ENCODE measurements at places on chromosomes 4 and X.

GRCh38 chrX:53223955-53224859, 800 bp downstream of the KDM5C start:
- DNase-seq, result no peak

DNA sequence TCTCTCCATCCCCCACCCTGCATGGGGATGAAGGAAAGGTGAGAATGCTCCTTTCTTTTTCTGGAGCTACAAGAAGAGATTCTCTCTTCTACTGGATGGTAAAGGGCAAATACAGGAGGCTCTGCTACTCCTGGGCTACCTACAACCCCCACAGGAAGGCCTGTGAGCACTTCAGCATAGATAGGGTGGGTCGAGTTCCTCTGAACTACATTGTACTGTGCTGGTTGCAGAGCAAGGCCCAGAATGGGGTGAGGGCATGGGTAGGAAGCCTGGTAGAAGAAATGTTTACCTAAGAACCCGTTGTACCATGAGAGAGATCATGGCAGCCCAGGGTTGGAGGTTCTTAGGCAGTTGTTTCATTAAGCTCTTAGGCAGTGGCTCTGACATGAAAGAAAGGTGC, 510.4 kb downstream of the MID1IP1 start:
- DNase-seq, result no peak

GRCh38 chr4:8553216-8553615, 27.0 kb upstream of the GPR78 start:
- DNase-seq, result peak; percentile 10

- DNase-seq, result no peak
These were observed 26.3 kb downstream of the PHOX2B start for GRCh38 chr4:41722181-41722580.

- no peak for DNase-seq
These were observed 351.0 kb upstream of the SPANXN1 start for GRCh38 chrX:144896323-144896722.

GRCh38 chr4:64857815-64858214, 448.6 kb upstream of the TECRL start:
- no peak for DNase-seq

- no peak for DNase-seq
These were observed 549.8 kb upstream of the PRKX start for GRCh38 chrX:4263030-4263803.

DNA sequence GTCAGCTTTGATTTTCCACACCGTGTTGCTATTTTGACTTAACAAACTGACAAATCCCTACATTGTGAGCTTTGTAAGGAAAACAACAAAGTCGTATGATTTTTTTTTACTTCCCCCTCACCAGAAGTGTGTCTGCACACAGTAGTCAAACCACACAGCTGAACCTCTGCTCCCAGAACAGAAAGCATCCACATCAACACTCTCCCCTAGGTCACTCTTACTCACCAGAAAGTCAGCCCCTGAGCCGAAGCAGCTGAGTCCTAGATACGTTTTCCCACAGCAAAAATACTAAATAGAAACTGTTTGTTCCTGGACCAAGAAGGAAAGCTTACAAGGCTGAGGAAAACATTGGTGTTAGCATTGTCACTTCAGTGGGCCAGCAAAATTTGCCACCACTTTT, 305.7 kb downstream of the DHX15 start:
- no peak for DNase-seq

GRCh38 chr4:2822461-2823300, 21.0 kb upstream of the ADD1 start:
- no peak for DNase-seq

GRCh38 chr4:26086621-26087441, 172.8 kb downstream of the SMIM20 start:
- no peak for DNase-seq

DNA sequence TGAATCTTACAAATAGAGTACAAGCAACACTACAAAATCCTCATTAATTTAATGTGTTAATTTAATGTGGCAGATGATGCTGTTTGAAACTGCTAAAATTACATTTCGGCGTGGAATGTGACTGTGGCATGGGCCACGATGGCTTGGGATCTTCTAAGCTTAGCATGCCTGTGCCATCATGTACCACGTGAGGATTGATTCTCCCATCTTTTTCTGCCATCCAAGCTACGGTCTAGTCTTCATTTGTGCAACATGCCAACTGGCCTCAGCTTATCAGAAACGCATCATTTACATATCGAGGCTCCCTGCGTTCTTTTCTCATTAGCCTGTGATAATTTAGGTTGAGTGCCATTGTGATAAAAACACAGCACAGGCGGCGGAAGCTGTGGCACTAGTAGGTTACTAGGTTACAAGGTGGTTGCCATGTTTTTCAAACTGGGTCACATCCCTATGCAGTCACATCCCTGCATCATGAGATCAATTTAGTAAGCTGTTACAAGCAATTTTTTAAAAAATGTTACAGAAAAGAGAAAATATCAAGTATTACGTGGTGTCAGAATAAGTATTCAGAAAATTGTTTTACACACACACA, 189.9 kb upstream of the RBPJ start:
- DNase-seq, result no peak

DNA sequence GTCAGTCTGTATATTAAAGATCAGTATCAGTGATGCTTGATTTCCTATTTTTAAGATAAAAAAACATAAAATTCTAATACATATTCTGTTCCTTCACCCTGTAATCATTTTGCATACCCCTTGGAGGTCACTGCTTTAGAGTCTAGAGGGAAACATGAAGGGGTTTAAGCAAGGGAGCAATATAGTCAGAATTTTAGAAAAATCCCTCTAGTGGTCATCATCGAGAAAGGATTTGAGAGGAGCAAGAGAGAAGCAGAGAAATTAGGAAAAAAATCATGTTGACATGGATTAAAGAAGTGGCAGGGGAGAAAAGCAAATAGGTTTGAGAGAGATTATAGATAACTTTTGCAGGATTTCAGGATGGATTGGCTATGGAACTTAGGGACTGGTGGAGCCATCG, 11.1 kb downstream of the APEX2 start:
- DNase-seq, result no peak

DNA sequence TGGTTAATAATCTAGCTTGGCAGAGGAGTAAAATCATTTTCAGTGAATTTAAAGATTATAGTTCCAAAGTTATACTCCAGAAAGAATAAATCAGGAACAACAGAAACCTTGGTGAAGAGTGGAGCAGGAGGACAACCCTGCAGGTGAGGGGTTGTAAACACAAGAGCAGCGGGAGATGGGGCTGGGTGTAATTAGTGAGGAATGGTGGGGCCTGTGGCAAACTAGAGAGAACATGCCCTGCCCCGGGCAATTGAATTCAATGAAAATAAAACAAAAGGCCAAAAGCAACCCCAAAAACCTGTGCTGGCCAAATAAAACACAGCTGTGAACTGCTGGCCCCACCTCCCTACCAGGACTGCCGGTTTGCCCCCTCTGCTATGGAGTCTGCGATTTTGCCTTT, 325.2 kb downstream of the NR3C2 start:
- no peak for DNase-seq

GRCh38 chr4:87192145-87192919, 28.1 kb downstream of the KLHL8 start:
- no peak for DNase-seq

Measured in 8988T (cell line).